Hindlimb muscle (tissue), 1 donor: ENCODE measurements at places on chromosomes 5 and 9. TPM values are rescaled to one million over a fixed set of nuclear protein-coding genes. Genes with fewer than 3 reads are reported as not detected.
A peak's percentile ranks its signal among the peaks of the same experiment; 100 is the strongest.

DNA sequence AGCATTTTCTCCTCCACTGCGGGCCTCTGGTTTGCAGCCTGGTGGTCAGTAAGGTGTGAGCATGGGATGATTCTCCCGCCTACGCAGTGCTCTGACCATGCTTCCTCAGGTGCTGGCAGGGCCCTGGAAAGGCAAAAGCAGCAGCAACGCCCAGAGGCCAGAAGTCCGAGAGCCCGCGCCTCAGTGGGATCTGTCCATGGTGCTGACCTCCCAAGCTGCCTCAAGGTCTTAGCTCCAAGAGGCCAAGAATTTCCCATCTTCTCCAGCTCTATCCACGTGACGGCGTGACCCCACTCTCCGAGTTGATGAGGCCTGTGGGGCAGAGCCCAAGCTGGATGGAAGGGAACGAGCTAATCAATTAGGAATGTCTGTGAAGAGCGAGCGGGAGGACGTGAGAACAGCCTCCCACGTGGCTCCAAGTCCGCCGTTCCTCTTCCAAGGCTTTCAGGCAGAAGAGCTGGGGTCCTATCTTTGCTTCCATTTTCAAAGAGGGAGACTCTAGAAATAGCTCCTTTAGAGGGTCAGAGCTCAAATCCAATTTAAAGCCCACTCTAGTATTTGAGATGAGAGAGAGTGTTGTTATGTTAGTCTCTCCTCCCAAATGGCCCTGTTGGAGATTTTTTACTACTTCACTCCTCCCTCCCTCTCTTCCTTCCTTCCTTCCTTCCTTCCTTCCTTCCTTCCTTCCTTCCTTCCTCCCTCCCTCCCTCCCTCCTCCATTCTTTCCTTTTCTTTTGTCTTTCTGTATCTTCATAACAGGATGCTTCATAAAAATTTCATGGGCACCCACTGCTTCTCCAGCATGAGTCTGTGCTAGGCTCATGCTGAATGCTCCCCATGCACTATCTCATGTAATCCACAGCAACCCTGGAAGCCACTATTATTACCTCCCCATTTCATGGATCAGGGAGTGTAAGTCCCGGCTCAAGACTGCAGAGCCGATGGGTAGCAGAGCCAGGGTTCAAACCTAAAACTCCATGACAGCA lies 69.3 kb downstream of the OLFM1 start:
- peak; percentile 71 for DNase-seq

DNA sequence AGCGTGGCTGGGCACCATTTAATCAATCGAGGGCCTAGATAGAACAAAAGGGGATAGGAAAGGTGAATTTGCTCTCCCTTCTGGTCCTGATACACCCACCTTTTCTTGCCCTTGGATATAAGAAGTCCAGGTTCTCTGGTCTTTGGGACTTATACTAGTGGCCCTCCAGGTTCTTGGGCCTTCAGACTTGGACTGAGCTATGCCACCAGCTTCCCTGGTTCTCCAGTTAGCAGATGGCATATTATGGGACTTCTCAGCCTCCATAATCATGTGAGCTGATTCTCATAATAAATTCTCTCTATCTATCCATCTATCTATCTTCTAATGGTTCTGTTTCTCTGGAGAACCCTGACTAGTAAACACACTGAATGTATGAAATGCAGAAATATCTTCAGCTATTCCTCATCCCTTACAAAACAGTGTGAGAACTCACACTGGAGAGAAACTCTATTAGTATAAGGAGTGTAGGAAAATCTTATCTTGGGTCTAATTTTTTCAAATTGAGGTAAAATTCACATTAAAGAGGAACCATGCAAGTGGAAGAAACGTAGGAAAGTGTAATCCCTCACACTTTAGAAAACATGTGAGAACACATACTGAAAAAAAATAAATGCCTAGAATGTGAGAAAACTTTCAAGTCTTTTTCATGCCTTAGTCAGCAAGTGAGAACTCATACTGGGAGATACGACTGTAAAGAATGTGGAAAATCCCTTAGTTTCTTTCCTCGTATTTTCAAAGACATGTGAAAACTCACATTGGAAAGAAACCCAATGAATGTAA lies 15.5 kb downstream of the PCDHB15 start:
- DNase-seq: no peak

- no peak for DNase-seq
Measured at GRCh38 chr5:132773601-132774355, 3.3 kb downstream of the SEPTIN8 start.

GRCh38 chr5:61180886-61181285 lies 18.6 kb upstream of the SMIM15 start:
- DNase-seq: no peak

DNA sequence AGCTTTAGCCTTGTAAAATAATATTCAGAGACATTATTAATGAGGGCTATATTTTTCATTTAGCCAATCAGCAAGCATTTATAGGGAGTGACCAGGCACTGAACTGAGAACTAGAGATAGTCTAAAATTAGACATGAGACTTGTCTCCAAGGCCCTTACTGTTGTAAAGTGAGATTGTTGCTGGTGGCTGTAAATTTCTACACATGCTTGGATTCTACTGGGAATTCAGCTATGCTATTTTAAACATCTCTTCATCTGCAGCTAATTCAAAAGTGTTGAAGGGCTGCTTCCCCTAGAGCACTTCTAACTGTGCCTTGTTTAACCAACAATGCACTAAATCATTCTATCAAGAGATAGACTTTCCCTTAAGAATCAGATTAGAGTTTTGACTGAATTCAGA lies 67.4 kb downstream of the CHSY3 start:
- no peak for DNase-seq

GRCh38 chr5:158660726-158661125 lies 439.0 kb downstream of the EBF1 start:
- DNase-seq: no peak

GRCh38 chr9:123684393-123685149 lies 245.4 kb downstream of the DENND1A start:
- DNase-seq: no peak

GRCh38 chr9:14863402-14863801 lies 46.8 kb downstream of the FREM1 start:
- DNase-seq: peak; percentile 38

DNA sequence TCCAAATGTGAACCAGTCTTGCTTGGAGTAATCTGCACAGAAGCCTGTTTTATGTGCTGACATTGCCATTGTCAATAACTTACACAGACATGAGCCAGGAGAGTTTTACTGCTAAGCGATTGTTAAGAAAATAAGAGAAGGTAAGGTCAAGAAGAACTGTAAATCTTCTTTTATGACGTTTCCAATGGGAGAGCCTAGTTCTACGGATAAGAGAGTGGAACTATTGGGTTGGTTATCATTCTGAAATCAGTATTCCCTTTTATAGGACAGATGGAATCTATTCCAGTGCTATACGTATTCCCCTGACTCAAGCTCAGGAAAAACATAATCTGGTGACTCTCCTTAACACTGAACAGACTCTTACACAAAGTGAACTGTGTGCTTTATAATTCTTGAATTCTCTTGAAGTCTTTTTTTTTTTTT lies 137.9 kb upstream of the OTULINL start:
- DNase-seq: no peak

DNA sequence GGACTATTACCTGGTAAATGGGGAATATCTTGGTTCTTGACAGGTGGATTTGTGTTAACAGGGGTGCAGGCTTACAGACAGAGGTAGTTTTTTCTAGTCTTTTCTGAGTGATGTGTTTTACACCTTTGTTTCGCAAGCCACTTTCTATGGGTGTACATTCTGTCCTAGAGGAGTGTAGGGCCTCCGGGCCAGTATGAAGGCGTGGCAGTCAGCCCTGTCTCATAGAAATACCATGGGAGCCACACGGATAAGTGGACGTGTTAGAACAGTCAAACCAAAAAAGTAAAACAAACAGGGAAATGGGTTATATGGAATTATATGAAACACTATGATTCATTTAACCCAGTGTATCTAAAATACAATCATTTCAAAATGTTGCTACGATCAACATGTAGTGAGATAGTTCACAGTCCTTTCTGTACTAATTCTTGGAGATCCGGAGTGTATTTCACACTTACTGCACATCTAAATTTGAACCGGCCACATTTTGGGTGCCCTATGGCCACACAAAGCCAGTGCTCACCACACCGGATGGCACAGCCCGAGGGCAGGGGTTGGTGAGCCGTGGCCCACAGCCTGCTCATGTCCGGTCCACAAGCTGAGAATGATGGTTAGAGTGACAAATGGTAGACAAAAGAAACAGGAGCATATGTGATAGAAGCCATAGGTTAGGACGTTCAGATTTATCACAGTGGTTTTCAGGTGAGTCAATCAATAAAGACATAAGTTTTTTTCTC lies 80.1 kb upstream of the IRX4 start:
- DNase-seq: no peak

- no peak for DNase-seq
Measured at GRCh38 chr9:74942801-74943200, 9.9 kb downstream of the C9orf40 start.

DNA sequence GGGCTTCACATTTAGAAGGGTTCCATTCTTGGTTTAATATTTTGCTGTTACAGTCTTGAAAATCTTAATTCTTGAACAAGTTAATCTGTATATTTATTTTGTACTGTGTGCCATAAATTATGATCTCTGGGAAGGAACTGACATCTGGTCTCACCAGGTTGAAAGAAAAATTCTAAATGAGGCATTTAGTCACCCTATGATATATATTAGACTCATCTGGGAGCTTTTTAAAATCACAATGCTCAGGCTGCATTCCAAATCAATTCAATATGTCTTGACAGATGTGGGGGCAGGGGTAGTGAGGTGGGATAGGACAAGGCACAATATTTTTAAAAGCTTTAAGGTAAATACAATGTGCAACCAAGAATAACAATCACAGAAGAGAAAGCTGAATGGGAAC lies 569.2 kb downstream of the PRR16 start:
- DNase-seq: no peak

GRCh38 chr5:107217721-107218130 lies 453.0 kb downstream of the EFNA5 start:
- DNase-seq: no peak

DNA sequence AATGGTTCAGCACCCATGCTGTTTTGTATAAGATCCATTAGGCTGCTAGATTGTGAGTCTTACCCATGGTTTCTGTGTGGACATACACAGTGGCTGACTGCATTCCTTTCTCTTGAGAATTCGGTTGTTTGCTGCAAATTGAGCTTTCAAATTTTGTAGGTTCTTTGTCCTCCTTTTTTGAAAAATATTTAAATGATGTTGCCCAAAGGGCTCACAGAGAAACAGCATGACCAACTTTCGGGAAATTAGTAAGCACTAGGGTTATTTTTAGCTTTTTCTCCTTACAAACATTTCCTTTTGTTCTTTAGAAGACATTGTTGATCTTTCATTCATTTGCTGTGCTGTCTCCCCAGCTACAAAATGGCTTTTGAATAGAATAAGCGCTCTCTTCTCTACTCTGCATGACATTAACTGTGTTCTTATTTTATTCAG lies 79.4 kb downstream of the NLN start:
- no peak for DNase-seq

DNA sequence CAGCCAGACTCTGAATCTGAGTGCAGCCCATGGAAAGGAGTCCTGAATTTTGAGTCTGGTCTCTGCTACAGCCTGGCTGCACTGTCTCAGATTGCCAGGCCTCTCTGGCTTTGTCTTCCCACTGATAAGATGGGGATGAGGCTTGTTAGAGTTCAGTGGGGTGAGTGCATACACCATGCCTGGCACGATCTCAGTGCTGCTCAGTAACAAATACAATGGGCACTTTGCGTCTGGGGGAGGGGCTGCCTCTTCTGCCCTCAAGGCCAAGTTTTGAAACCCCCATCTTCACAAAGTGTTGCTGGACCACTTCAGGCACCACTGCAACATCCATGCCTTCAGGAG lies 49.0 kb downstream of the PPARGC1B start:
- DNase-seq: no peak

DNA sequence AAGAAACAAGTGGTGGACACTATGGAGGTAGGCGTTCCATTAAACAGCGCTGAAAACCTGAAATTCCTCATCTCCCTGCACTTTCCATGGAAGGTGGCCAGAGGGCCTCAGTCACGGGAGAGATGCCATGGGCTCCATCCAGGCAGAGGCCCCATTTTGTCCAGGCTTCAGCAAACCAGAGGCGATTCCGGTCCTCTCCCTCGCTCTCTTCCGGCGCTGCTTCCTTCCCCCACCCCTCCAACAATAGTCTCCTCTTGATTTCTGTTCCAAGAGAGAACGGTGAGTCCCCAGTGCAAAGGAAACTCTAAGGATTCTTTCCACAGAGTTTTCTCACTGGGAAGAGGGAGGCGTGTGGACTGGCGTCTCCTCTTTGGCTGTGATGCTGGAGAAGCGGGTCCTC lies 7.5 kb downstream of the ZNF366 start:
- DNase-seq: peak; percentile 68

DNA sequence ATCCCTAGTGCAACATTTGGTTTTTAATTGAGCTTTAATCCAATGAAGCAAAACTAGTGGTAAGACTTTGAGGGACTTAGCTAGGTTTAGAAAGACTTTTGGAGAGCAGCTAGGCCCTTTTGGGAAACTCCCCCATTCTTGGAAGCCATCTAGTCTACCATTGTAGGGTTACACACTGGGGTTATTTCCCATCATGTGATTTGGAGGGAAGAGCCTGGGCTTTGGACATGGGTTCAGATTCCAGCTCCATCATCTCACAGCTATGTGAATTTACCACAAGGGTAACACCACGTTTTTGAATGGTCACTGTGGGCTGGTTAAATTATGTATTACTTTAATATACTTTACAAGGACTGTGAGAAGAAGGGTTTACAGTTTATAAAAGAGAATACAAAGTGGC lies 18.3 kb upstream of the TNFSF15 start:
- no peak for DNase-seq

DNA sequence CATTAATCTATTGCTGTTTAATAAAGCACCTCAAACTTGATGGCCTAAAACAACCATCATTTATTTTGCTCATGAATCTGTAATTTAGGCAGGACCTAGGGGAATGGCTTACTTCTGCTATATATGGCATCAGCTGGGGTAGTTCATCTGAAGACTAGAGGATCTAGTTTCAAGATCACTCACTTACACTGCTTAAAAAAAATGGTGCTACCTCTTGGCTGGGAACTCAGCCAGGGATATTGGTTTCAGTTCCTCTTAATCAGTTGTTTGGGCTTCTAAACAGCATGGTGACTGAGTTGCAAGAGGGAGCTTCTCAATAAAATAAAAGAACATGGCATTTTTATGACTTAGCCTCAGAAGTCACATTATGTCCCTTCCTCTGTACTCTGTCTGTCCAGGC lies 142.0 kb downstream of the FAM114A2 start:
- peak; percentile 21 for DNase-seq

DNA sequence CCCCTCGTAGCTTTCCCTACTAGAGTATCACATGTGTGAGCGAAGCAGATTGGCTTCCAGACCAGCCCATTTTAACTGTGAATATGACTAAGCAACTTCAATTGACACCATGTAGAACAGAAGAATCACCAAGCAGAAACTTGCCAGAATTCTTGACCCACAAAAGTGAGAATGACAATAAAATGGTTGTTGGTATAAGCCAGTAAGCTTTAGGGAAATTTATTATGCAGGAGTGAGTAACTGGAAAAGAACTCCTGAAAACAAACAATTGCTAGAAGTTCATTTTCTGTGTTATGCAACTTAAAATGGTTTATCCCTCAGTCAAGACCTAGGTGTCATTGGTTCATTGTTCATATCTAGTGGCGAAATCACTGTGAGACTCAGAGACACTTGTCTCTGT lies 303.1 kb downstream of the DMRT2 start:
- no peak for DNase-seq

The LRRC70 gene
- 3.1 TPM for polyA plus RNA-seq

The MARCOL gene
- polyA plus RNA-seq: not detected

The TPRN gene
- polyA plus RNA-seq: 14.0 TPM

The KIF12 gene
- 0.52 TPM for polyA plus RNA-seq

The TAF1L gene
- polyA plus RNA-seq: 0.05 TPM

The FST gene
- 33.1 TPM for polyA plus RNA-seq

The DNAI1 gene
- polyA plus RNA-seq: not detected

The ZBTB34 gene
- polyA plus RNA-seq: 11.0 TPM

The DBH gene
- polyA plus RNA-seq: 0.54 TPM
